ENCODE measurements at places on chromosomes 4 and X.

GRCh38 chr4:154779362-154779947, 1.6 kb upstream of the RBM46 start:
- no peak for DNase-seq

DNA sequence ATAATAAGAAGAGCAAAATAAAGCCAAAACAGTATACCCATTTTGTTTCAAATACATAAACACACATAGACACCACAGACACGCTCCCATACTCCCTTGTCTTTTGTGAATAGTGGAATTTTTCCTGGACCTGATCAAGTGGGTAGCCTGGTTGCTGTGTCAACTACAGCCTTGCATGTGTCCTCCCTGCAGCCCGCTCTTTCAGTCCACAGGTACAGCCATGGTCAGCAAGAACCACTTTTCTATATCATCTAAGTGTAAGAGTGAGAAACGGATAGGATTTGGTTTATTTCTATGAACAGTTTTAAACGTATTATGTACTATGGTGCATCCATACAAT, 9.8 kb downstream of the PWWP3B start:
- no peak for DNase-seq

DNA sequence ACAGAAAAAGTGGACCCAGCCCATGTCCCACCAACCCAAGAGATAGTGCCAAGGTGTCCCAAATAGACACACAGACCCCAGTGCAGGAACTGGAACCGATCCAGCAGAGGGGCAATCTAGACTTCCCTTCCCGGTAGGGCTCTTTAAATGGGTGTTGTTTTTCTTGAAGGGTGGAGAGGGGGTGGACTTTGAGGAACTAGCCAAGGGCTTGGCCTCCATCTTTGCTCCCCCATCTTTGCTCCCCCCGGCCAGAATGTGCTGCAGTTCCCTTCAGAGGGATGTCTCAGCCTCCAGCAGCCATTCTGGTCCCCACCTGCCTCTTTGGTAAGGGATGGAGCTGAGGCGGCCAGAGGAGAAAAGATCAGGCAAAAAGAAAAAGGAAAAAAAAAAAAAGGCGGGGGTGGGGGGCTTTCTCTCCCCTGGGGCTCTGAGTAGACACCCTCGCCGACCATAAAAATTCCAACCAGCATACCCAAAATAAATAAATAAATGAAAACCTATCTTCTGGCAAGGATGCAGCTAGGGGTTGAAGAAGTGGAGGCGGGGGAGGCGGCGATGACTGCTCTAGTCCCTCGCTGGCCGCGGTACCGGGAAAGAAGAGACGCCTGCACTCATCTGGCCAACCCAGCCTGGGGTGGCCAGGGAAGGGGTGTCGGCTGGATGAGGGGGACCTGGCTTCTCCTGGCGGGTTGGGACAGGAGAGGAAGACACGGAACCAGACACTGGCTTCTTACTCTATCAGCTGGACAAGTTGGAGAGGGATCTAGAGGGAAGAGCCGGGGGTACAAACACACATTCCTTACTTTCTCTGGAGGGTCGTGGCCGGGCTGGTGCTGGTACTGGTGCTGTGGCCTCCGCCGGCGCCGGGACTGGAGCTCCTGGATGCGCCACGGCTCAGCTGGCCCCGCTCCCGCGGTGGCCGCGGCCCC, 38.5 kb upstream of the IQSEC2 start:
- DNase-seq: no peak

GRCh38 chr4:73485085-73485484, 3.5 kb downstream of the AFM start:
- DNase-seq: no peak

DNA sequence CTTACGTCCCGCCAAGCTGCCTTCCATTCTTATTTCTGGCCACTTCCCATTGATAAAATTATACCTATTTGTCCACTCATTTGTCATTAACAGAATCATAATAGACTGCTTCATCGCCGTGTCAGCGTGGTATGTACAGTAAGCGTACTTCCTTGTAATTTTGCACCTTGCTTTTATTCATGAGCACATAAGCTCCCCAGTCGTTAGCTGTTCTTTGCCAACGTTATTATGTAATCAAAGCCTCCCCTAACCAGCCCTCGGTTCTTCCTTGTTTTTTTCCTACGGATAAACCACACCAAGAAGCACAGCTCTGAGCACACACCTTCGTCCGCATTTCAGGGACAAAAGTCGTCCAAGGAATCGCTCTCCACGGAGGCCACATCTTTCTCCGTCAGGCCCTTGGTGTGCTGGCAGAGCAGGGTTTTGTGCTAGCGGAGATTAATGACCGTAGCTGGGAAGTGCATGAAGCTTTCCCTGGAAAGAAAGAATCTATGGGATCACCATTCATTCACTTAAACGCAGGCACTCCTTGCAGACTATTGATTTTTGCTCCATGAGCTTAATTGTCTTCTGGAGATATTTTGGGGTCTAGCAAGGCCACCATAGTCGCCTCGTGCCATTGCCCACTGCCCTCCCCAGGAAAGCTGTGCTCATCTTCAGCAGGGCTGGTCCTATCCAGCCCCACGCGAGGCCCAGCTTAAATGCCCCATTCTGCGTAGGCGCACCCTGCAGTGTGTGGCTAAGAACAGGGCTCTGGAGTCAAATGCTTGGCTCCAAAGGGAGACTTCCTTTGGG, 200.9 kb upstream of the PSAPL1 start:
- DNase-seq: no peak

GRCh38 chr4:4259484-4260100, 11.6 kb upstream of the TMEM128 start:
- no peak for DNase-seq

DNA sequence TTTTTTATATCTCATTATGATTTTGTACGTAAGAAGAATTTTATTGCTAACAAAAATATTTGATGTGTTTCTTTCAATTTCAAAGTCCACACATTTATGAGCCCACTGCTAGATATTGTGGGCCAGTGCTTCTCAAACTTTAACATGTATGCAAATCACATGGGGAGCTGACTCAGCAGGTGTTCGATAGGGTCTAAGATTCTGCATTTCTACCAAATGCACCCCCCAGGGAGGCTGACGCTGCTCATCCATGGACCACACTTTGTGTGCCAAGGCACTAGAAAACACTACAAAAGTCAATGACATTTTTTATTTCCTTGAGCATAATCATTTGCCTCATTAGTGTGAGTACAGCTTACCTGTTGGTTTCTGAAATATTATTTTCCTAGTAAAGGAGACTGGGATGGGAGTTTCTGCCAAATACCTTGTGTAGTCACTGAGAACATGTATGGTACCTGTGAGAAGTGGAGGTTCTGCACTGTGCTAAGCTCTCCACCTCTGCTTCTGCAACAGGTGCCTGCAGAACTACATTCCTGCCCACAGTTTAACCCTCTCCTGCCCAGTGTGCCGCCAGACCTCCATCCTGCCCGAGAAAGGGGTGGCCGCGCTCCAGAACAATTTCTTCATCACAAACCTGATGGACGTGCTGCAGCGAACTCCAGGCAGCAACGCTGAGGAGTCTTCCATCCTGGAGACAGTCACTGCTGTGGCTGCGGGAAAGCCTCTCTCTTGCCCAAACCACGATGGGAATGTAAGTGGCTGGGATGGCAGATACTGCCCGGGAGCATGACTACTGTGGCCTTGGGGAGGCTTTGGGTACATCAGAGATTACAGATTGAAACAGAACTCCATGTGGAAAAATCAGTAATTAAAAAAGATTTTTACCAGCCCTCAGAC, 68.9 kb upstream of the MND1 start:
- no peak for DNase-seq

DNA sequence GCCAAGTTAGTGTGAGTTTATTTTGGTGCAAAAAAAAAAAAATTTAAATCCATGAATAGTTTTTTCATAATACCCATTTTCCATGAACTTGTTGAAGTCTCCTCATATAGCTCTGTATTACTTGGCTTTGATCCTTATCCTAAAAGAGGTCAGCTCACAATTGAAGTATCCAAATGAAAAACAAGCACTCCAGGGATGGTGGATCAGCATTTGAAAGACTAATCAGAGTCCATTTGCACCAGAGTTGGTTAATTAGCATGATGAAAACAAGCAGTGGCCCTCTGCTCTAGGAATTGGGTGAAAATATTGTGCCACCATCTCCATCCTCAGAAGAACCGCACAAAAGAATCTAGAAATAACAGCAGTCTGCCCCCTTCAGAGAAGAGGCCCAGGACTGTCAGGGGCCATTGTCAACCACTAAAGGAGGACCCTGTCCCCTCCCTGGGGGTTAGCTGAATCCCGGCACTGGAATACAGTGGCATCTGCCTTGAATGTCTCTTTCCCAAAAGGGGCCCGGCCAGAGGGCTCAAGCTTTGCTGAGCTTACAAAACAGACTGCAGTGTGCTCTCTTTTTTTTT, 24.7 kb downstream of the SH3KBP1 start:
- no peak for DNase-seq

DNA sequence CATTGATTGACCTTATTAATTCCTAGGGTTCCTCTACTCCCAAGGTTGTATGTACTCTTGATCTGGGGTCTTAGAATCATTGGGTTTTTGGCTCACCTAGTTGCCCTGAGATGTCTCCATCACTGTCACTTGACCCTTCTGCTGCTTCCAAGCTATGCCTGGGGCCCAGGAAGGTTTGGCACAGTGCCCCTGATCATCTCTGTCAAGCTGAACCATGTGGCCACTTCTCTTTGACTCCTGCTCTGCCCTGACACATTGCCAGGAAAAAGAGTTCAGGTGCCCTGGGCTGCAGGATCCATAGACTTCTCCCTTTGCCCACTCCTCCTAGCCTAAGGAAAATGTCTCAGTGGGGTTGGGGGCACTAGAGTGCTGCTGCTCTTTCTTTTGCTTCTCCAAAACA, 3.9 kb upstream of the CHST7 start:
- no peak for DNase-seq

GRCh38 chr4:80114732-80115265, 41.8 kb upstream of the ANTXR2 start:
- no peak for DNase-seq

DNA sequence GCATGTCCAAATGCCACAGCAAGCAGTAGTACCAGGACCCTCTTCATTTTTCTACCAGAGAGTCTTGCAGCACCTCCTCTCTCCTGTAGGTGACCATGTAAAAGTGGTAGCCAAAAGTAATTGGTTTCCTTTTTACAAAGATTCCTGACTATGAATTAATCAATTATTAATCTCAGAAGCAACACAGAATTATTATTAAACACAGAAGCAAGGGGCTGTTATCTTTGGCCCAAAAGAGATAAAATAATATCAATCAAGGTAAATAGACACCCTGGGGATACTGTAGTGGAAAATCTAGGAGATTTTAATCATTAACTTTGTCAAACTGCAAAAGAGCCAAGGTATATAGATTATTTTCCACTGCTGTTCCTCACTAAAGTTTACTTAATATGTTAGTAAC, at the start of gene GC:
GC (minus strand) TSS at position 108 of the 400 bp plus-strand sequence; CDS start at position 47, 61 bp downstream.
- DNase-seq: no peak

- DNase-seq: no peak
These were observed 19.7 kb downstream of the HTRA3 start for GRCh38 chr4:8289151-8289750.

- DNase-seq: no peak
These were observed 654 bp upstream of the STS start for GRCh38 chrX:7146703-7147412.

DNA sequence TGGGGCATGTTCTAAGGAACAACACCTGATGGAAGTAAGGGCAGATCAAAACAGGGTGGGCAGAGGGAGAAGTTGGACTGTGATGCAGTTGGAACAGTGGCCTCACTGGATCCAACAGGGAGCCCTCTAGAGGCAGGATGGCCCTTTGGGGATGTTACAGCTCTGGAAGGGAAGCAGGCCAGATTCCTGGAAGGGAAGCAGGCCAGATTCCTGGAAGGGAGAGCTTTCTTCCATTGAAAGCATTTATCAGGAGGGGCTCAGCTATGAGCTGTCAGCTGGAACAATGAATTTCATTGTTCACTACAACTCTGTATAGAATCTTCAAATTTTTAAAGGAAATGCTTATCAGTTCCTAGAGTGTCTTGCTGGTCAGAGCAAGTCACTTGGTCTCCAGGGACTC, 17.7 kb downstream of the IL15 start:
- DNase-seq: no peak

DNA sequence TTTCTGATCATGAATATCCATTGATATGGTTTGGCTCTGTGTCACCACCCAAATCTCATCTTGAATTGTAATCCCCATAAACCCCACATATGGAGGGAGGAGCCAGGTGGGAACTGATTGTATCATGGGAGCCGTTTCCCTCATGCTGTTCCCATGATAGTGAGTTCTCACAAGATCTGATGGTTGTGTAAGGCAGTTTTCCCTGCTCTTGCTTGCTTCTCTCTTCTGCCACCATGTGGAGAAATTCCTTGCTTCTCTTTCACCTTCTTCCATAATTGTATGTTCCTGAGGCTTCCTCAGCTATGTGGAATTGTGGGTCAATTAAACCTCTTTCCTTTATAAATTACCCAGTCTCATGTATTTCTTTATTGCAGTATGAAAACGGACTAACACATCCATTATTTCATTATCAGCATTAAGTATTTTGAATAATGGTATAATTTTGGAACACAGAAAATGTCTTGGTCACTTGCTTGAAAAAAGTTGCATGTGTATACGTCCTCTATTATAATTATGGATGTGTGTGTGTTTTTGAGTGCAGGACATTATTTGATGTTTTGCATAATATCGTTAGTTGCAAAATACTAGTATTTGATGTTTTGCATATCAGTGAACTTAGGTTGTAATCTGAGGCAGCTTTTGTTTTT, 334.6 kb downstream of the PCDH10 start:
- no peak for DNase-seq

DNA sequence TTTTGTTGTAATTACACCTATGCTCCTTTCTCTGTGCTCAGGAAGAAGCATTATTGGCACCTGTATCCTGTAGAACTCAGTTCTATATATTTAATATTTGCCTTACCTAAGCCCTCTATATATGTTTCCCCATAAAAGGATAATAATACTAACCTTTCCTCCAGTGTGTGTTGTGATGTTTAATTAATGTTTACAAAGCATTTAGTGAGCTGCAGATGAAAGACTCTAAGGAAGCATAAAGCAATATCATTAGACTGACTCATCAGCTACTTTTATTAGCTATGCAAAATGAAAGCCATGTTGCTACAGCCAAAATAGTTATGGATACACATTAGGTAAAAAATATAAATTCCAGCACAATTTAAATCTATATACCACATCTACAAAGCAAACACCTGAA, 93.6 kb upstream of the PTPN13 start:
- no peak for DNase-seq

GRCh38 chr4:76850010-76850441, 47.9 kb downstream of the SOWAHB start:
- no peak for DNase-seq

- no peak for DNase-seq
These were observed 46.6 kb downstream of the DCHS2 start for GRCh38 chr4:154444958-154445357.

- DNase-seq: no peak
These were observed 919.6 kb upstream of the DIAPH2 start for GRCh38 chrX:95764972-95765451.

DNA sequence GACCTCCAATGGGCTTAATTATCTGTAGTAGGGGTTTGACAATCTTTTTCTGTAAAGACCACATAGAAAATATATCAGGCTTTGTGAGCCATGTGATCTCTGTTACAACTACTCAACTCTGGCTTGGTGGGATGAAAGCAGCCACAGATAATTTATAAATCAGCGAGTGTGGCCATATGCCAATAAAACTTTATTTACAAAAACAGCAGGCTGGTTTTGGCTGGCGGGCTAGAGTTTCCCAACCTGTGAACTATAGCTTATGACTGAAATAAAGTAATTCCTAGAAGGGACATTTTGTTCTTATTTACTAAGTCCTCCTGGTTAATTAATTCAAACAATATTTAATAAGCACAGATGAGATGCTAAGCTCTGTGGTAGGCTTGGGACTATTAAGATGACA, 35.9 kb upstream of the AMELX start:
- no peak for DNase-seq
